Neural progenitor cell (in vitro differentiated cells): ENCODE measurements at places on chromosomes 2 and 18. TPM values are rescaled to one million over a fixed set of nuclear protein-coding genes. Genes with fewer than 3 reads are reported as not detected.
A peak's percentile ranks its signal among the peaks of the same experiment; 100 is the strongest.

SFXN5 gene
- total RNA-seq = 3.4 and 7.3 TPM in 2 replicates

DNA sequence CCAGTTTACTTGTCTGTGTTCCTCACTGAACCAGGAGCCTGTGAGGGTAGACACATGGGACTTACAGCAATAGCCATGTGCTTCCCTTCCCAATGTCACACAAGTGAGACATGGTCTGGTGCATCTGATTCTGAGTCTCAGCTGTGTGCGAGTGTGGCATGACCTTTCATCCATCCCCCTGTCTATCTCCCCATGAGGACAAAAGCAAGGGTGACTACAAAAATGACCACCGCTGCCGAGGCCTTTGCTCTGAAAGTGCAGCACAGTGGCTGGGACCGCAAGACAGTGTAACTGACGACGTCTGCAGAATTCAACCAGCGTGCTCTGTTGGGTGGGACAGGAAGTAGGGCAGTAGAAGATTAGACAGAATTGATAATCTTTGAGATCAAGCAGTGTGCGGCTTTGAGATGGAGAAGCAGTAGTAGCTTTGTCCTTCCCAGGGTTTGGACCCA lies 50.5 kb downstream of the RAB31 start:
- no peak for DNase-seq

- DNase-seq = no peak
These were observed 104.5 kb downstream of the UGGT1 start for GRCh38 chr2:128195435-128195984.

DNA sequence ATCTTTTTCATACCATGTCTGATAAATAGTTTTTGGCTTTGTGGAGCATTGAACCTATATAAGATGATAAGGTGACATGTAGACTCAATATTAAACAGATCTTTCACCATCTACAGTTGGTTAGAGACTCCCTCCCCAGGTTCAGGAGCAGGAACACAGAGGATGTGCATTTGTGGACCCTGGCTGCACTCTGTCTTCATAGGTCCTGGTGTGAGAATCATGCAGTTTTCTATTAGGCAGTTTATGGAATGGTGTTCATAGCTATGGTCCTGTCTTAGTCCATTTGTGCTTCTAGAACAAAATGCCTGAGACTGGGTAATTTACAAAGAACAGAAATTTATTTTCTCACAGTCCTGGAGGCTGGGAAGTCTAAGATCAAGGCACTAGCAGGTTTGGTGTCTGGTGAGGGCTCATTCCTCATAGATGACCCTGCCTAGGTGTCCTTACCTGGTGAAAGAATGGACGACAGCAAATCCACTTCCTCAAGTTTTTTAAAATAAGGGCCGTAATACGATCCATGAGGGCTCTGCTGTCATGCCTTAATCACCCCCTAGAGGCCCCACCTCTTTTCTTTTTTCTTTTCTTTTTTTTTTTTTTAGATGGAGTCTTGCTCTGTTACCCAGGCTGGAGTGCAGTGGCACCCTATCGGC lies 35.3 kb upstream of the FAM98A start:
- no peak for DNase-seq

- no peak for DNase-seq
These were observed 392.4 kb downstream of the TNS1 start for GRCh38 chr2:217610401-217610814.

- no peak for DNase-seq
These were observed 169.3 kb upstream of the NXPH2 start for GRCh38 chr2:138949517-138949916.

MOGAT1 gene
- 0.62 and 2.0 TPM in 2 replicates for total RNA-seq

- no peak for DNase-seq
These were observed 6.4 kb downstream of the PMAIP1 start for GRCh38 chr18:59906203-59906602.

GALR1 gene
- total RNA-seq = not detected in 2 replicates

GRCh38 chr2:227406177-227407031 lies 18.7 kb upstream of the SCYGR1 start:
- peak; percentile 85 for DNase-seq

BCL11A gene
- 0.67 and 1.0 TPM in 2 replicates for total RNA-seq

GKN1 gene
- not detected in 2 replicates for total RNA-seq

ZAP70 gene
- 0.37 TPM in 1 of 2 replicates, not detected in the other for total RNA-seq

ANKRD30B gene
- not detected in 2 replicates for total RNA-seq

ANKRD62 gene
- 0.15 TPM in 1 of 2 replicates, not detected in the other for total RNA-seq

TFCP2L1 gene
- 0.04 and 0.06 TPM in 2 replicates for total RNA-seq

GAD1 gene
- 5.2 and 10.7 TPM in 2 replicates for total RNA-seq

DNA sequence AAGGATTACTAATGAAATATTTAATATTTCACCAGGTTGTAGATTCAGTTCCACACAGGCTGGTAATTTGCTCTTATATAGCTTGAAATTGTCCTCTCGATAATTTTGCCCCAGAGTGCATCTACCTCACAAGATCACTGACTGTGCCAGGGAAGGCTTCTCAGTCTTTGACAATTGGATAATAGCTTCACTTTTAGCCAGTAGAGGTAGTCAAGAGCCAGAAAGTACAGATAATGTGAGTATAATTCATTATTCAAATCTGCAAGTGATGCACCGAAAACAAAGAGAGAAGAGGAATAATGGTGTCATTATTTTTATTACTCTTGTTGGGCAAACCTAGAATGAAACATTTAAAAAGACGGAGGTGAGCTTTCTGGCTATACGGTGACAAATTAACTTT lies 292.8 kb downstream of the EN1 start:
- no peak for DNase-seq

DNA sequence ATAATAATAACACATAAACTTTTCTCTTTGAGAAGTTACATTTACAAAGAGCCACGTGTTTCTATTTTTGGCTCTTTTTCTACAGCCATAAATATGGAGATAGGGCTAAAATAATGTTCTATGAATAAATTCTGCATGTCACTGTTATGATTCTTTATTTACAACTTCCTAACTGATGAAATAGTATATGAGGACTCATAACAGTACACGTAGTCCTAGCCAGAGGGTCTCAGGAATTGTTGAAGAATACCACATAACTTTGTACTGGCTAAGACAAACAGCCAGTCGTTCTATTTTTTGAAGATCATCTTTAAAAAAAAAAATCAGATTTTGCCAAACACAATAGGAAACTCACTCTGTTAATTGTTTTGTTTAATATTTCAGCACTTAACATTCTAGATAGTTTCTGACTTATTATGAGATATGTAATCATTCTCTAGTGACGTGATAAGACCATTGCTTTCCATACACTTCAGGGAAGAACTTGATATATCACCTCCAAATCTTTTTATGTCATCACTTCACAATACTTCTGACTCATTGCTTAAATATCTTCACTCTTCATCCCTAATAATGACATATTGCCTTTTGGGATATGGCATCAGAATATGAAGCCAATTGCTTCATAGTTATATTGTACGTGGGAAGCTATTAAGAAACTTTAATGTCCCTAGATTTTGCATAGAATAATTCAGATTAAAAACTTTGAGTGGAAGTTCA lies 256.1 kb downstream of the XIRP2 start:
- no peak for DNase-seq
